ENCODE measurements at places on chromosomes 1 and 21.

DNA sequence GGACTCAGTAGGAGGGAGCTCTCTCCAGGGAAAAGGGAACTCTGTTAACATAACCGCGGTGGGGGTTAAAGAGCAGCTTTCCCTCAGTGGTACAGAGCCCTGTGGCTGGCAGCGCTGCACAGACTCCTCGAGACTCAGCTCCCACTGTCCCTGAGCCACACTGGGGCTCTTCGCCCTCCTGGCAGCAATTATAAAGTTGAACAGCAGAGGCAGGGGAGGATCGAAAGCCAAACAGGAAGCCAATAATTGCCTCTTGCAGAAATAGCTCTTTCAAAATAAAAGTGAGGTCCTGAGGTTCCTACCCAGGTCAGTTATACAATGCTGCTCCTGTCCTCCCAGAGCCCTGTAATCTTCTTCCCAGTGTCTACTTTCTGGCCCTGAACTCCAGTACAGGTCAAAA is 77.0 kb downstream of the FAM78B start:
- DNase-seq, result no peak

GRCh38 chr1:211902624-211903291 is 72.2 kb upstream of the LPGAT1 start:
- no peak for DNase-seq

DNA sequence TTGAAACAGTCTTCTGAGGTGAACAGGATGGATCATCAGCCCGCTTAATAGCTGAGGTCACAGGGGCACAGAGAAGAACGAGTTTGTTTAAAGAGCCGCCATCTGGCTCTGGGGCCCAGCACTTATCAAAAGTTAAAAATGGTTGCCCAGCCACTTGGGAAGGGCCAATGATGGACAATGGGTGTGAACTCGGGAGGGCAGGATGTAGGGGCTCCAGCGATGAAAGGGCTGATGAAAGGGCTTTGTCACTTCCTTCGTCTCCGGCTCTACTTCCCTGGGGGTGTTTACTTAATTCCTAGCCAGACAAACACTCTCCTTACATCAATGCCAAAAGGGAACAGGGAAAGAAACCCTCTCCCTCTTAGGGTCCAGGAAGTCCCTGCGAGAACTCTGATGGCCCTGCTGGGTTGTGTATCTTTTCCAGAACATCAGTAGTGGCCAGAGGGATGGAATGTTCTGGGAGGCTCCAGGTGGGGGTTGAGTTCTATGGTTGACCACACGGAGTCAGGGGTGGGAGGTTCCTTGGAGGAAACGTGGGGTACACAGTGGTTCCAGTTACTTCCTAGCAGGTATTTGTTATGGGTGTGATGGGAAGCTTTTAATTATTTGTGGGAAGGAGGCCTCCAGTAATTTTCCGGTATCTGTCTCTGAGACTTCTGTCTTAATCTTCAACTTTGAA is 9.0 kb upstream of the ABCG1 start:
- no peak for DNase-seq

GRCh38 chr1:94279038-94279437 is 41.7 kb upstream of the ARHGAP29 start:
- no peak for DNase-seq

Data from frontal cortex (tissue), 4 donors.